Stimulated activated CD4-positive, alpha-beta T cell treated with anti-CD3 and anti-CD28 coated beads, TNF-alpha, amount 100 ng/mL, for 48 hours (primary cell): ENCODE measurements at places on chromosomes 5 and 9.

DNA sequence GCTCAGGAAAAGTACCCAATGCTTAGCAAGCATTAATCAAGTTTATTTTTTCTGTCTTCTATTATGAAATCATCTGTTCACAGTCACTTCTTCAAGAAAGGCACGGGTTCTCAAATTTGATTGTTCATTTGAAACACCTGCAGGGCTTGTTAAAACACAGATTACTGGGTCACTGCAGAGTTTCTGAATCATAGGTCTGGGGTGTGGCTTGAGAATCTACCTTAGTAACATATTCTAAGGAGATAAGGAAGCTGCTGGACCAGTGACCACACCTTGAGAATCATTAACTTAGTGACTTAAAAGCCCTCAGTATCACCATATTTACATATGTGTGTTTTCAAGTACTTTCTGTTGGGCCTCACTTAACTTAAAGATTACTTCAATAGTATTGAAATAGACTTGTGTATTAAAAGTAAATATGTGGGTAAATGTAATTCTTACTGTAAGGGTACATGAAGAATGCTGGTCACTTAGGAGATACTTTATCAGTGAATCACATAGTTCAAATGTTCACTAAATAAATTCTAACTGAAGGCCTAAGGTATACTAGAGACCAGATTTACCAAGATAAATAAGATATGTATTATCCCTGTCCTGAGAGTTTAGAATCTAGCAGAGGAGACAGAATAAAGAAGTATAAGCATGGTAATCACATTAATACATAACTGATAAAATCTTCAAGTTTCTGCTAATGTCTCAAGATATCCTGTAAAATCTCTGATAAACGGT lies 1342.1 kb upstream of the C9orf72 start:
- no peak for DNase-seq

DNA sequence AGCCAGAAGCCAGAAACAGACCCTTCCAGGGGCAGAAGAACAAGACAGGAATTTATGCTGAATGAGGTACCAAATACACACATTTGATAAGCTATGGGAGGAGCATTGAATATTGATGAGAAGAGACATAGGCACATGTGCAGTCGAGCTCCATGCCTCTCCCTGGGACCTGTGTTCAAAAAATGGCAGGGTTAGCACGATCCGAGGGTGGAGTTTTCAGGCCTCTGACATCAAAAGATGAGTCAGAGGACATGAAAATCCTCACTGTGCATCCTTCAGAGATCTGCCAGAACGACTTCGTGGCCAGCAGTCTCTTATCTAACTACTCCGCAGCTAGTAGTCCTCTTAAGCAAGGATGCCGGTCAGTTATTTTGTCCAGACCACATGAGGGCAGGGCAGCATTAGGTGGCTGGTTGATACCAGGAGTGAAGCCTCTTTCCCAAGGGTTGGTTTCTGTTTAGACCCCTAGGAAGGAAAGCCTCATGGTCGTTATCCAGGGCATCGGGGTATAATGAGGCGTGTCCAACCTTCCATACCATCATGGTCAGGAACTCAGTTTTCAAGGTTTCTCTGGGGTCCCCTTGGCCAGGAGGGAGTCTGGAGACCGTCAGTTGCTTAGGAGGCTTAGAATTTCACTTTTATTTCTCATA lies 11.6 kb upstream of the CMBL start:
- DNase-seq: no peak

DNA sequence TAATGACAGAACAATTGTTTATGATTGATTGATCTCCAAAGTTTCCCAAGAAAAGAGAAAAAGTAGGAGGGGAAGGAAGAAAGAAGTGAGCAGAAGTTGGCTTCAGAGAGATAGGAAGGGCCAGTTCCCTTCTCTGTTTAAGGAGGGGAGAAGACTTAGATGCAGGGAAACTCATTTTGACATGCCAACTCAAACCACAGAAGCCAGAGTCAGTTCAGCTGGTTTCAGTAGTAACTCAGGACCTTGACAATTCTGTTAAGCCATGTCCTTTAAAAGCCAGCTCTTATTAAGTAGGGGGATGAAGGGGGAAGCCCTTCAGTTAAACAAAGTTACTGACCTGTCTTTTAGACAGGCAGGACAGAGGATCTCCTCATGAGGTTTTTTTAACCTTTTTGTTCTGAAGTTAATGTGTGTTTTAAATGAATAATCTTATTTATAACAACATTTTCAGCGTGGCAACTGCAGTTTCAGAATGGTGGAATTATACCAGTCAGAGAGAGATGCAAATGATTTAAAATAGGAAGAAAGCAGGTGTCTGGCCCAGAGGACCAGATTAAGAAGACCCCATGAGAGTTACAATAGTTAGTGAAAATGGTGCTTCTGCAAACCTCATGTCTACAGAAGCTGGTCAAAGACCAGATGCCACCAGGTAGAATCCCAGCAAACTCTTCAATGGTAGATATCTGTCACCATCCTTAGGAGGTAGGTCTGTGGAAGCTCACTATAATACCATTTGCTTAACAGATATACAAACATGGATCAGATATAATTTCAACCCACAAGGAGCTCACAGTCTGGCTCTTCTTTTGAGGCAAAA lies 29.3 kb upstream of the ABL1 start:
- DNase-seq: no peak

GRCh38 chr5:147208134-147208533 lies 26.7 kb upstream of the STK32A start:
- no peak for DNase-seq

- no peak for DNase-seq
Observed at GRCh38 chr5:179802950-179803562, 3.6 kb downstream of the MGAT4B start.

DNA sequence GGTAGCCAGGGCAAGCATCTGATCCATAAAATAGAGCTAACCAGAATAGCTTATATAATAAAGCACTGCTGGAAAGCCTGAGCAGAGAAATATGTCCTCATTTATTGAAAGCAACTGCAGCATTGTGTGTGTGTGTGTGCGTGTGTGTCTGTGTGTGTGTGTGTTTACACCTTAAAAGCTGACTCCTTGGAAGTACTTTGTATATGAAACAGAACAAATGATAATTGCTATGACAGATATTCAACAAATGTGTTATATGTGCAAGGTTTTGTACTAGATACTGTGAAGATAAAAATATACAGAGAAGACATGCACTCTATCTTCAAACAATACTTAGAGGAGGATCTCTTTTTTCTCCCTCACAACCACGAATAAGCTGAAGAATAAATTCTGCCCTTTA lies 22.0 kb upstream of the IFNE start:
- DNase-seq: no peak

- no peak for DNase-seq
Observed at GRCh38 chr9:16241231-16241630, 629.2 kb downstream of the BNC2 start.

DNA sequence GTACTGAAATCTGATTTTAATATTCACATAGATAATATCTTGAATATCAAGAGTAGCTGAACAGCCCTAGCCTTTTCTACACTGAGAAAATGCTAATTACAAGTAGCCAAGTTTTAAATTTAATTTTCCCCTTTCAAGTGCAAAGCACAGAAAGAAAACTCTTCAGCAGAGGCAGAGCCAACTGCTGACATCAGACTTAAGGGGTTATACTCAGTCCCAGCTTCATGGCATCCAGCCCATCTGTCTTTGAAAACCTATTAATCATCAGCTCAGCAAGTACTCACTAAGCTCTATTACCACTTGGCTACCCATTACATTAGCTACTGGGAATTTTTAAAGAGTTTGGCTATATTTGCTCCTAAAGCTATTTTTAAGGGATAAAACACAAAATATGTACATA lies 220.5 kb downstream of the SLC12A2 start:
- DNase-seq: no peak

DNA sequence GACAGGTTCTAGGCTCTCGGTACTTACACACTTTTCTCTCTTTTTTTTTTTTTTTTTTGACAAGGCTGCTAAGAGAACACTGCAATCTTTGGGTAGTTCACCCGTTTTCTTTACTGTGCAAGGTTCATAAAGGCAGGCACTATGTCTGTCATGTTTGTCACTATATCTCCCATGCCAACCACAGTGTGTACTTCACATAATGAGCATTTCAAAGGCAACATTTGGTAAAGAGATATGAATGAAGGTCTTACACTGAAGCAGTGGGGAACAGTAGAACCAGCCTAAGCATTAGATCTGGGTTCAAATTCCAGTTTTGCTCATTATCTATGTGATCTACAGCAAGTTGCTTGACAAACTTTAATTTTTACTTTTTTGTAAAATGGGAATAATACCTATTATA lies 1.5 kb upstream of the HMGCR start:
- DNase-seq: no peak

- no peak for DNase-seq
Observed at GRCh38 chr5:74355041-74355824, 285.3 kb downstream of the ENC1 start.

GRCh38 chr9:129483415-129484351 lies 137.2 kb downstream of the C9orf50 start:
- DNase-seq: no peak

- no peak for DNase-seq
Observed at GRCh38 chr5:78699552-78700153, 51.1 kb upstream of the LHFPL2 start.

- no peak for DNase-seq
Observed at GRCh38 chr9:94920420-94921091, 194.1 kb downstream of the AOPEP start.

DNA sequence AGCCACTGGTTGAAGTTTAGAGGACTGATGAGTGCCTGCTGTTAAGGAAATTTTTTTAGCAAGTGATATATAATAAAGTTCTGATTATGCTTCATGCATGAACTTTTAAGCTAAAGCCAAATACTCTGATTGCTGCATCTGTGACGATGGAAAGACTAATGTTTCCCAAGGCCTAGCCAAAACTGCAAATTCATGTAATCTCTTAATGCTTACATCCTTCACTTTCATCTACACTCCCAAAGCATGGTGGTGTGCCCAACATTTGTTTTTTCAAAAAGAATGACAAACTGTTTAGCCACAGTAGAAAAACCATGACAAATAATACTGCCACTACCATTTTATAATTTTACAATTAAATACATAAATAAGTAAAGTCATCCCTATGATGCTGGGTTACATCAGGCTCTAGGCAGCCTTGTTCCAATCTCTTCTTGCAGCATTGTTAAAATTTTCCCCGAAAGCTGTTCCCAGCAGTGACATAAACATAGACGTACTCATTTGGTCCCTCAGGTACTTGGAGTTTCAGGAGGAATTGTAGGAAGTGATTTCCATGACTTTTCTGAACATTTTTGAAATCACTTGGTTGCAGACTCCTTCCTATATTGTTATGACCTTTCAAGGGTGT lies 625.3 kb upstream of the DMAC1 start:
- DNase-seq: no peak

- DNase-seq: no peak
Observed at GRCh38 chr5:160657622-160658458, 194.2 kb downstream of the ATP10B start.

DNA sequence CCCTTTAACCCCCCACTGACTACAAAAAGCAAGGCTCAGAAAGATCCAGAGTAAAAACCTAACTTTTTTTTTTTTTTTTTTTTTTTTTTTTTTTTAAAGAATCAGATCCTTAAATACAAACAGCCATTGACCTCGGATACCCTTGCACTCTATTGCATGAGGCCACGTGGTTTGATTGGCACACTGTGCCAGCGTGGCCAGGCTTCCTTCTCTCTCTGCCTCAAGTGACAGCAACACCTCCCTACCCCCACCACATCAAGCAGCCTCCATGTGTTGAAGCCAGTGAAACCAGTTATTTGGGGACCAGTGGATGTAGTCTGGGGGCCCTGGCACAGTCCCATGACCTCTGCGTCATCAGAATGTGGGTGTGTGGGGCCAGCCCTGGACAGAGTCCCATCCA lies 71.4 kb downstream of the OTULIN start:
- DNase-seq: no peak

- DNase-seq: no peak
Observed at GRCh38 chr5:93257616-93258015, 323.4 kb downstream of the NR2F1-AS1 start.

- no peak for DNase-seq
Observed at GRCh38 chr5:109944461-109944860, 254.7 kb downstream of the MAN2A1 start.

DNA sequence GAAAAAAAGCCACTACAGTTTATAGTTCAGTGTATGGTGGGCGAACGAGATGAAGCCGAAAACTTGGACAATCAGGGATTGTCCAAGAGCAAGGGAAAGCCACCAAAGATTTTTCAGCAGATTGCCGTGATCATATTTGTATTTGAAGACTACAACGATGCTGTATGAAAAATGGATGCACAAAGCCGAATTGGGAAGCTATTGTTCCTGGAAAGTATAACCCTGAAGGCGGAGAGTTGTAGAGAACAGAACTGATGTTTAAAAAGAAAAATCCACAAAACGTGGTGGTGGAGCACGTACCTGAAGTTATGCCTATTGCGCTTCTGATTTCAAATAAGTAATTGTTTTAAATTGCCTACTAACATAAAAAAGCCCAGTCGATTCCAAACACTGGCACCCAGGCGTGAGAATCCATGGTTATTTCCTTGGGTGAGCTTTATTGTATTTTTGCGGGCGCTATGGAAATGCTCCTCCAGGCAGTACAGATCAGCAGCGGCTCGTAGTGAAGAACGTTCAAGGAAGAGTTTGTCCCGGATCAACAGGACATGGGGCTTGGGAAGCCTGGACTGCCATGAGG lies 772 bp upstream of the TARS1 start:
- no peak for DNase-seq

DNA sequence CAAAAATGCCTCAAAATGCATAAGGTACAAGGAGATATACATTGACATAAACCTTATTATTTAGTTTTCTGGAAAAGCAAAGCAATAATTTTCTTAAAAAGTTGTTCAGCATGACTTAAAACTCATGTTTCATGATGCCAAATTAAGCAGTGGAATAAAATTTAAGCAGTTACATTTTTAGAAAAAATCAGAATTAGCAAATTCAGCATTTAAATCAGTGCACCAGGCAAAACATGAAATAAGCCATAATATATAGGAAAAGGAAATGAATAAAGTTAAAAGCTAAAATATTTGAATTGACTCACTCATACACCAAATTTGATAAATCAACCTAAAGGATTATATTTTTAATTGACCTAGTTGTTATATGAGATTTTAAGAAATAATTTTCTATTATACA lies 795.1 kb upstream of the CDH6 start:
- no peak for DNase-seq

DNA sequence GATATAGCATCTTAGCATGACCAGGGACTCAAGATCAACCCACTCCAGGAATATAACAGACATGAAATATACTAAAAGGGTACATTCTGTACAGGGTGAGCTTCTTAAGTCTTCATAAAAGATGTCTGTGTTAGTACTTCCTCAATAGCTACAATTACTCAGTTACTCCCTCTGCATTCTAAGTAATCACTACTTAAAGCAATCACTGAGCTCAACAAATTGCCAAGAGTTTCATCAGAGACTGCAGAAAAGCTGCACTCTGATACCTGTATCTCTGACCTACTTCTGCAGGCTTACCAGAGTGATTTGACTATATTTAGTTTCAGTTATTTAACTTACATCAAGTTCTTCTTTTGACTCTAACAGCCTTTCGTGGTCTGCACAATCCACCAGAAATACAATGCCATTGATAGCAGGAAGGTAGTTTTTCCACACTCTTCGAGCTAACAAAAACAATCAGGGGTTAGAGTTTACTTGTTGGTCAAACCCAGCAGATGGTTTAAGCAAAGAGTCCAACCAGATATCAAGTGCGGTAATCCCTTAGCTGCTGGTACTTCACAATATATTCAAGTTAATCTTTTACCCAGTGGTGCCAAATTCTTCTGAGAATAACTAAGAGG lies 23.3 kb downstream of the SAR1B start:
- DNase-seq: no peak

- no peak for DNase-seq
Observed at GRCh38 chr9:76799473-76799872, 35.2 kb downstream of the PCA3 start.
